ENCODE measurements at places on chromosomes 2 and 18.

DNA sequence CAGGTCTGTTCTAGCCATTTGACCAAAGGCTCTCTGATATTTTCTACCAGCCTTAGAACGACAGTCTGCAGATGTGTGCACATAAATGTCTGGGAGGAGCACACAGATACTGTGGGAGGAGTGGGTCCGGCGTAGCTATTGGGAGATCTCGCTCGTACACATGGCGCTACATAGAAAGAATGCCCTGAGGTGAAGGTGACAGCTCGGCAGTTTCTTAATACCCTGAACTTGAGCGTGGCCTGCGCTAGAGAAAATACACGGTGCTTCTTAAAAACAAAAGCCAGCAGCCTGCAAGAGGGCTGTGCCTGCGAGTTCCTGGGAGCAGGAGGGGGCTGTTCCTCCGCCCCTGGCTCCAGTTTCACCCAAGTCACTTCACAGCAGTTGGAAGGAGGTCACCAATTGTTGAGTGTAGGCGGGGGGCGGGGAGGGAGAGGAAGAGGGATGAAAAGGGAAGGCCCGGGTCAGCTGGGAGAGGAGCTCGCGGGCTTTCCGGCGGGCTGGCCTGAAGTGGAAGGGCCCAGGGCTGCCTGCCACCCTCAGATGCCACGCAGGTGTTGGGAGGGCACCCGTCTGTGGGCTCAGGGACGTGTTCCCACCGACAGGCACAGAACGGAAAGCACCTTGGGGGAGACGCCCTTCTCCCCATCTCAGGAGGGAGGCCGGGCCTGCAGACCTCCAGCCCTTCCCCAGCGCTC is 124.7 kb upstream of the ZNF516 start:
- DNase-seq = no peak

- no peak for DNase-seq
Observed at GRCh38 chr18:1468550-1468949, 563.9 kb downstream of the ADCYAP1 start.

- DNase-seq = no peak
Observed at GRCh38 chr2:9401646-9402371, 21.5 kb downstream of the ITGB1BP1 start.

- DNase-seq = no peak
Observed at GRCh38 chr18:79608999-79609461, 70.6 kb upstream of the CTDP1 start.

- no peak for DNase-seq
Observed at GRCh38 chr2:44351088-44351487, 10.2 kb downstream of the PREPL start.

DNA sequence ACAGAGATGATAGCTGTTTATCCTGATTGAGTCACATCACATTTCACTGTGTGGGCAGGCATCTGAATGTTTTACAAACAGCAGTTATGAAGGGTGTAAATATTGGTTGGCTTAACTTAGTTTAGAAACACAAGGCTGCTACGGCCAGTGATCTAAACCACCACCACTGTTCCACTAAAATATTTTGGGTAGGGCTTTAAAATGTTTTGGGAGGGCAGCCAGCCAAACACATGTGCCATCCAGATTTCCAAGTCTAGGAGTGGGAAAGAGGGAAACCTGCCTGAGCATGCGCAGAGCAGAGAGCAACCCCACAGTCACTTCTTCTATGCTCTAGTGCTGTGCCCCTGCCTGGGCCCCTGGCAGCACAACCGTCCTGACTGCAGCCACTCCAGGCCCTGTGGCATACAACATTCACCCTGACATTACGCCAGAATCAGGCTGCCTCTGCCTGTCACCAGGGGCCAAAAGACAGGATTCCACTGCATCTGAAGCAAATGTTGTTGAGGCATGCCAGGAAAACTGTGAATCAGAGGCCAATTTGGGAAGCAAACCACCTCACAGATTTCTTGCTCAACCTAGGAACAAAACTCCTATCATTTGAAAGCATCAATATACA is 74.8 kb upstream of the COL5A2 start:
- DNase-seq = no peak

DNA sequence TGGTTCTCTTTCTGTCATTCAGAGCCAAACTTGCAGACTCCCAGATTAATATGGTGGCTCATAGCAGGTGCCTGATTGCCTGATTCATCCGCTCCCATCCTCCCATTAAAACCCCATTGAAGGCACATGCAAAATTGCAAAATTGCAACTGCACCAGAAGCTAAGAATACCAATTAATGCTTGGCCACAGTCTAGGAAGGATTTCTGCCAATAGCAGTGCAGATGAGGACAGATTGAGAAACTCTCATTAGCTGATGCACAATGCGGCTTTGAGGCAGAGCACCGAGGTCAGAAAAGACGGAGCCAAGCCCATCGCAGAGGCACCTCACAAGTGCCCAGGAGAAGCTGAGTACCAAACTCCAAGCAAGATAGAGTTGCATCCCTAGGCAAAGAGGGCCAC is 172.8 kb downstream of the ARL4C start:
- DNase-seq = no peak

DNA sequence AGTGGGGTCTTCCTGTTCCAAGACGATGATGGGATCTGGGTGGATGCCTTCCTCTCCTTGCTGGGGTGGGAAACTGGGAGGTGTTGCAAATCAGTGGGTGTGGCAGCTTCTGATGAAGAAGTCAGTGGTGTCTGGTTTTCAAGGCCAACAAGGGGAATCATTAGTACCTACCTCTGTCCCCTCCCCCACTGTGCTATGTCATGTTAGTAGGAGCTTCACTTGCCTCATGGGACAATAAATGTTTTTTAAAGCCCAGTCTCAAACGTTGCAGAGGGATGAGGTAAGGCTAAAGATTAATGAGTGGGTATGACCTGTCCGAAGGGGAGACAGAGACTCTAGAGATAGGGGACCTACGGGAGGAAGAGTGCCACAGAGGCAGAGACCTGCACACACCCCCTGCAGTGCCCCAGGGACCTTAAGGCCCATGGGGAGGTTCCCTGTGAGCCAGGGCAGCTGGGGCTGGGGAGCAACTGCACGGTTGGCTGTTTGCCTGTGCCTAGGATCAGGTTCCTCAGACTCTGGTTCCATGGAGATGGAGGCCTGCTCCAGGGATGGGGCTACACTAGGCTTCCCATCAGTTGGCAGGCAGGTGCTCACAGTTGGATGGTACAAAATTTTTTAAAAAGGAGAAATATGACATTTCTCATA is 37.8 kb upstream of the SLC1A4 start:
- no peak for DNase-seq

All from D721Med (cell line).